ENCODE measurements at places on chromosomes 1 and 21.
A peak's percentile ranks its signal among the peaks of the same experiment; 100 is the strongest.

DNA sequence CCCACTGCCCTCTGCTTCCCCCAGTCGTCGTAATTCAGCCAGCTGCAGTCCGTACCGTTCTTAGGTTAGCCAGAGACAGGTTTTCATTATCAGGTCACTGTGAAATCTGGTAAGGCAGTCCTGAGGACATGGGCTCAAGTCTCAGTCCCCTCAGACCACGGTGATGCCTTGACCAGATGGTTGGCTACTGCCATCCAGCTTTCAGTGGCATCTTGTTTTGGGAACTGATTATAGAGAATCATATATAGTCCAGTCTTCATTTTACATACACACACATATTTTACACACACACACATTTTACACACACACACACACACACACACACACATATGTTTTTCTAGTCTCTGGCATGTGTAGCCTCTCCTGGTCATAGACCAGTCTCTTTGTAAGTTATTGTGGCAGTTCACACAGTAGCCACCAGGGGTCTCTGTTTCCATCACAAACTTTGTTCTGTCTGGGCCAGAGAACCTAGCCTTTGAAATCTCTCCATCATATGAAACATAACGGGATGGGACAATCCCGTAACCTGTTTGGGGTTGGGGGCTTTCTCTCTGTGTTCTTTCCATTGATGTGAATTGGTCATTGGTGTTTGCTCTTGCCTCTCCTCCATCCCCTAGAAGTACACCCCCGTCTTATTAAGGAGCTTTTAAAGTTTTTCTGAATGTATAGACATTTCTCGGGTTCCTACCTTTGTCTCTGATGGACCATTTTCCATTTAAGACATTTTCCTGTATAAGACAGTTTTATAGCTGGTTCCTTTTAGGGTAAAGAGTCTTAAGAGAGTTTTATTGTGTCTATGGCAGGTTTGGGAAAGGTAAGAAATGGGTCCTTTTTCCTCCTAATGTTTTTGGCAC is 8.4 kb upstream of the IKBKE start:
- DNase-seq = peak; percentile 47

- DNase-seq = no peak
These were observed 21.6 kb upstream of the TRIM45 start for GRCh38 chr1:117143172-117143571.

- DNase-seq = no peak
These were observed 19.6 kb downstream of the KCNAB2 start for GRCh38 chr1:6065093-6065858.

DNA sequence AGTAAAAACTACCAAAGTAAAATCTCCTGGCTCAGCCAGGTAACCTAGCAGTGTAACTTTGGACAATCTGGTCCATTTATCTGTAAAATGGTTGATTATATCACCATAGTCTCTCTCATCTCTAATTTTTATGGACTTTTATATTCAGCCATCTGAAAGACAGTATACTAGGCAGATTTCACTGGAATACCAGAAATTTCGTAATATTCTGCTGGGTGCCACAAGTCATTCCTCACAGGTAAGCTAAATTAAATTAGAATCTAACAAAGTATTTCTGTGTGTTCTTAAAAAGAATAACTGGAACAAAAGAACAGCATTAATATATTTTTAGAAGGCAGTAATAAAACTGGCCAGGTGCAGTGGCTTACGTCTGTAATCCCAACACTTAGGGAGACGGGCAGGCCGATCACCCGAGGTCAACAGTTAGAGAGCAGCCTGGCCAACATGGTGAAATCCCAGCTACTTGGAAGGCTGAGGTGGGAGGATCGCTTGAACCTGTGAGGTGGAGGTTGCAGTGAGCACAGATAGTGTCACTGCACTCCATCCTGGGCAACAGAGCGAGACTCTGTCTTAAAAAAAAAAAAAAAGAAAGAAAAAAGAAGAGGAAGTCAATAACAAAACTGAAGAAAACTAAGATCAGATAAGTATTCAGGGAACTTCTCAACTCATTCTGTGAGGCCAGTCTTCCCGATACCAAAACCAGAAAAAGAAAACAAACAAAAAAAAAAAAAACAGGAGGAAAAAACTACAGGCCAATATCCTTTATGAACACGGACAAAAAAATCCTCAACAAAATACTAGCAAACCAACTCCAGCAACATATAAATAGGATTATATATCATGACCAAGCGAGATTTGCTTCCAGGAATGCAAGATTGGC is 35.9 kb downstream of the PIK3R3 start:
- DNase-seq = no peak

DNA sequence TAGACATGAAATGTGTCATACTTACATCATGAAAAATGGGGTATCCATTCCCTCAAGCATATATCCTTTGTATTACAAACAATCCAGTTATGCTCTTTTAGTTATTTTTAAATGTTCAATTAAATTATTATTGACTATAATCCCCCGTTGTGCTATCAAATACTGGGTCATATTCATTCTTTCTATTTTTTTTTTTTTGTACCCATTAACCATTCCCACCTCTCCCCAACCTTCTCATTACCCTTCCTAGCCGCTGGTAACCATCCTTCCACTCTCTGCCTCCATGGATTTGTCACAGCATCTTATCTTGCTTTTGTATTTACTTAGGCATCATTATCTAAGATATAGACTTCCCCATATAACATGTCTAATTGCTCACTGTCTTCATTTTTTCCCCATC is 15.8 kb downstream of the ATG4C start:
- DNase-seq = no peak

- no peak for DNase-seq
These were observed 12.1 kb downstream of the RGS18 start for GRCh38 chr1:192170196-192170984.

DNA sequence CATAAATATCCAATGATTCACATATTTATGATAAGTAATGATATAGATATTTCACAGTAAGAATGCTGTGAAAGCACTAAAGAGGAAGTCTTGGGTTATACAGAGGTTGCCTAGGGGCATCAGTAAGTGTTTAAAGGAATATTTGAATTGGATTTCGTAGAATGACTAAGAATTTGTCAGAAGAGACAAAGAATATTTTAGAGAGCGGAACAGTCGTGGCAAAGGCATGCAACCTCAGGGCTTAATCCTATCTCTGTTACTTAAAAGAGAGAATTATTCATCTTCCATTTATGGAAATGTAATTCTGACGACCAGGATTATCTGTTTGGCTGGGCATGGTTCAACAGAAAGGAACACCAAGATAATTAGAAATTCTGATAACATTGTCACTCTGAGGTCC is 171.9 kb upstream of the NR5A2 start:
- DNase-seq = no peak

DNA sequence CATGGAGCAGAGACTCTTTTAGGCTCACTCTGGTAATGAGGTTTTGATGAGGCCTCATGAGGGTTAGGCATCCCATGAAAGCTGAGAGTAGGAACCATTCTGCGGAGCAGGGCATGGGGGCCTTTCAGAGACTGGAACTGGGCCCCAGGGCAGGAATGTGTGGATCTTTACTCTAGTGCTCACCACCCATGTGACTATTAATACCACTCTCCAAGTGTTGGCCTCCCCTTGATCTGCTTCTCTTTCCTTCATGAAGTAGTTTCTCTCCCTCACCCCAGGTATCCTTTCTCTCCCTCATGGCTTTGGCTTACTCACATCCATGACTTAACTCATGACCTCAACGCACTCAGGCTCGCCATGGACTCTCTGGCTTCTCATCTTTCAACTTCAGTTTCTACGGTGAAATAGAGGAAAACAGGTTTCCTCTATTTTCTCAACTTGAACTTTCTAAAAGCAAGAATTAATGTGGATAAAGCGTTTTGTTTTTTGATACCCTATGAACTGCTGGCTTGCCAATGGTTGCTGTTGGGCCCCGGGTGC is 50.5 kb upstream of the GADD45A start:
- no peak for DNase-seq

- no peak for DNase-seq
These were observed 35.4 kb downstream of the RBM11 start for GRCh38 chr21:14251336-14251735.

DNA sequence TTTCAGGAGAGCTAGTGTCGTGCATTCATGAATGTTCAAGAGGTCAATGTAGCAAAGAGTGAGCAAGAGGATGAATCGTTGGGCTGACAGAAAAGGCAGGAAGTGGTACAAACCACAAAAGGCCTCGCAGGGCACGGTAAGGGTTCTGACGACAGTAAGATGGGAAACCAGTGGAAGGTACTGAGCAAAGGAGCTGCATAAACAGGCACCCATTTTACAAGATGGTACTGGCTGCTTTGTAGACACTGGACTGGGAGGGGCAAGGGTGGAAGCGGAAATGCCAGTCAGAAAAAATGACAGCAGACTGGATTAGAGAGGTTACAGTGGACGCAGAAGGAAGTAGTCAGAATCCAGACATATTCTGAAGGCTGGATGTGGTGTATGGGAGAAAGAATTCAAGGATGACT is 123.5 kb downstream of the PTPN14 start:
- no peak for DNase-seq

DNA sequence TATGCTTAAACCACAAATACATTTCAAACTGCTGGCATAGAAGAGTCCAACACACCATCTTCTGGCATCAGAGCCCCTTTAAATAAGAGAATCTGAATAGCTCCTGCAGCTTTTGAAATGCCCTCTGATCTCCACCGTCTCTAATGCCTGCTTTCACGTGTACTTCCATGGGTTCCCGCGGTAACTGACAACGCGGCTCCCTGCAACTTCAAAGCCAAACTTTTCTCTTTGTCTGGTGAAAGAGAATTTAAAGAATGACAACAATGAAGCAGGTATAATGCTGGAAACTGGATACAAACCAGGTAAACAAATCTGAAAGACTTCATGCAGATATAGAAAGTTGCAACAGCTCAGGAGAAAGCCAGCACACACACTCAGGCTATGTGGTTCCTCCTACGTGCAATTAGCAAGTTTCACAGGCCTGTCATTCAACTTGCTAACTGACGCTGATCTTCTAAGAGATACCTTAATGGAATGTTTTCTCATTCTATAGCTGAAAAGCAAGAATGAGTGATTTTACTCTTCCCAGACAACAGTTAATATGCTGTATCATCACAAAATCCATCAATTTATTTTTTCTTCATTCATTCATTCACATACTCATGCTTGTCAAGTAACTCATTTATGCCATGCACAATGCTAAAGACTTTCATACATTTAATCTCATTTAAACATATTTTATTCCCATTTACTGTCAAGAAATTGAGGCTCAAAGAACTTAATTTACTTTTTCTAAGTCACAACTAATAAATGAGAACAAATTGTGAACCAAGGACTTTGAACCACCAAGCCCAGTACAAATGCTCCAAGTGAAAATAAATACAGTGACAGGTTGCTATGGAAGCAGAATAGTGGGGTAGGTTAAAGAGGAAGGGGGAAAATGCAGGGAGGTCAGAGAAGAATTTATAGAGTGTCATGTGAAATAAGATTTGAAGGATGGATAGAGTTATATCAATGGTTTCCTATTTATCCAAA is 202.7 kb upstream of the SNX7 start:
- no peak for DNase-seq

DNA sequence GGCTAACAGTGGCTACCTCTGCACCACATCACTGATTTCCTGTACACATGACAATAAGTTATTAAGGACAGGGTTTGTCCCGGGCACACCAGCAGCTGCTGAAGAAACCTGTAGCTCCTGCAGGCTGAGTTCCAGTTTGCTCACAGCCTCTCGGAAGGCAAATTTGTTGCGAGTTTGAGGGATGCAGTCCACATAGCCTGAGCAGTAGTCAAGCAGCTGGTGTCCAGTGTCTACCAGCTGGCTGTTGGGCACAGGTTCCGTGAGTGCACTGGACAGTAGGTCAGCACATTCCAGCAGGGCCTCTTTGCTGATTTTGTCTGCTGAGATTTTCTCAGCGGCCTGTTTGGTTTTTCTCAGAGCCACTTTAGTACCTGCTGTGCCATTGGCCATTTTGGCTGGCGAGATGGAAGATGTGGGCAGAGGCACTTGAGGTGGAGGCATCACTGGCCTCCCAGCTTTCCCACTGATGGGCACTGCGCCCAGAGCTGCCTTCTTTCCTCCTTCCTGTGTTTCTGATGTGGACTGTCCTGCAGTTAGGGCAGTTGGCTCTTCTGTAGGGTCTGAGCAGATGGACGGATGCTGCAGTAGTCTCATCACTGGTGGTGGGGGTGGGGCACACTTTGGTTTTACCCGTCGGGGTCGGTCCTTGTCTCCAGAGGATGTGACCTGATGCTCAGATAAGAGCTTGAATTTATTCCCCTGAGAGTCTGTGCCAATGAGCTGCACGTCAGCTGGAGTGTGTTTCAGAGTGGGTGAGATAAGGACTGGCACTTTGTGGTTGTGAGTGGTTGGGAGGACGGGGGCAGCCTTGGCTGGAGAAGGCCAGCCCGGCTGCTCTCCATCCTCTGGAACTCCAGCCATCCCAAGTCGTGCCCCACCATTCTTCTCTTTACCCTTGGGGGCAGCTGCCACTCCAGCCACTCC is 26.1 kb downstream of the TOR3A start:
- no peak for DNase-seq

- DNase-seq = no peak
These were observed 318 bp downstream of the ALDH4A1 start for GRCh38 chr1:18901952-18902522.

GRCh38 chr1:107545056-107545577 is 404.3 kb downstream of the NTNG1 start:
- no peak for DNase-seq

DNA sequence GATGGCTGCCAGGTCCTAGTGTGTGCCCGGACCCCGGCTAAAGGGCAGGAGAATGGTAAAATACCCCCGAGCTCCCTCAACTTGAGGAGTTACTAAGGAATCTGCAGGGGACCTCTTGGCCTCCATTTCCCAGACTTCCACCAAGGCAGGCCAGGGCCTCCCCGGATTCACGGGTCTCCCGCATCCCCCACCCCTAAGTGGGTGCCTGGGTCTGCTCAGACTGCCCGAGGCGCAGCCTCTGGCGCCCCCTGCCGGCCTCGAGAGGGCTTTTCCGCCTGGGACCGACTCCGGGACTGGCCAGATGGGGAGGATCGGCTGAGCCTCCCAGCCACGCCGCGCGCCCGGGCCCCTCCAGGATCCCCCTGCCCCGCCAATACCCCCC is 1.7 kb downstream of the PLEKHG5 start:
- DNase-seq = peak; percentile 73

DNA sequence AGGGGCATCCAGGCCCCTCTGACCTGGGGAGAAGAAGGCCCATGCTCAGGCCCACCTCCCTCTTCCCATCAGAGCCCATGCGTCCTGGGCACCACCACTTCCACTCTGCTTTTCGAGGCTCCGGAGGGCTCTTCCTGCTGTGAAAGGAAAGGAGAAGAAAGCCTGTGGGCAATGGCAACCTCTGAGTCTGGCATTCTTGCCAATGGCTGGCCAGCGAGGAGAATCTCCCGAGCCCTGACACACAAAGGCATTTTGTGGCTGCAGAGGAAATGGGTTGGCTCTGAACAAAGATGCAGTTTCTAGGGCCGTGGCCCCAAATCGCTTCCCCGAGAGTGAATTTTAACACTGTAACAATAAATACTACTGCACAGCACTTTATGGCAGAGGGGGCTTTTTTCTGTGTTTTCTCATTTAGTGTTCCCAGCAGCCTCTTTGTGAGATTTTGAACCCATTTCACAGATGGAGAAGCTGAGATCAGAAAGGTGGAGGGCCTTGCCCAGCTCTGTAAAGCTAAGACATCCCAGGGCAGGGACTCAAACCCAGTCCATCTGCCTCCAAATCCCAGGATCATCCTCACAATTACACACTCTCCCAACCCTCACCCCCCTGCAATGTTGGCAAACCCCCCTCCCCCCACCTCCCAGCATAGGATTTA is 35.7 kb upstream of the TMEM51 start:
- no peak for DNase-seq

GRCh38 chr21:46608672-46609111 is 3.8 kb upstream of the S100B start:
- DNase-seq = no peak
